Mammary epithelial cell (primary cell): ENCODE measurements at places on chromosomes 2 and 18.

DNA sequence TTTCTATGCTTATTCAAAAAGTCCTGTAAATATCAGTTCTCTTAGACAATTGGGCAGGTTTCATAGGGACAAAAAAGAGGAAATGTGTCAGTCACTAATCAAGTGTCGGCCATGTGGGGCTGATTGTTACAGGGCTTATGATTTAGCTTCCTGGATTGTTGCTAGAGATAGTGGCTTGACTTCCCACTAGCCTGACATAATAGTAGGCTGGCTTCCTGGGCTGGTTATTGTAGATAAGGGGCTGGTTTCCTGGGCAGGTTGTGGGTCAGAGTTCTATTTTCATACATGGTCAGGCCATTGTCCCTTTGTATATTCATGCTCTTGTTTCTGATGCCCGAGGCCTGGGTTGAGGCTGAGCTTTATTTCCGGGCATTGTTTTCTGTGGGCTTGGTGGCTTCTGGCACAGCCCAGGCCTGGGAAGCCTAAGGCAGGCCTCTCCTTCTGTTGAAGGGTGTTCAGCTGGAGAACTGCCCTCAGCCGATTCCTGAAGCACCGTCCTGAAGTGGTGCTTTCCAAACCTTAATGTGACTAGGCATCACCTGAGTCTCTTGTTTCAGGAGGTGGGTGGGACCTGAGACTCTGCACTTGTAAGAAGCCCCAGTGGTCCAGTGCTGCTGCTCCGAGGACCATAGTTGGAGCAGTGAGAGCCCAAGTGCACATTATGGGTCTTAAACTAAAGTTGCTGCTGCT lies 37.0 kb downstream of the CD8B2 start:
- no peak for DNase-seq

DNA sequence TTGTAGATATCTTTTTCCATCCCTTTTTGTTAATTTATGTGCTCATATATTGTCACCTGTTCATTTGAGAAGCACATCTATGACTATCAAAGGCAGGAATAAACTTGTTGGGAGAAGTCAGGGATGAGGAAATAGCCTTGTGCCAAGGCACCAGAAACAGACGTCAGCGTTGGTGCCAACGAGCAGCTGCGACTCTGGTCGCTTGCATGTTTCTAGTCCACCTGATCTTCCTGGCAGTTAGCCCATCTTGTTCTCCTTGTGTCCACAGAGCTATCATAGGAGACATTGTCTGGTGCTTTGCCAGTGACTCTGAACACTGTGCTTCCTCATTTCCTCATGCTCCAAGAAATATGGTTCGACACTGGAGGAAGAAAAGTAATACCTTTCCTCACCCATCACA lies 374.4 kb downstream of the PTPRM start:
- peak; percentile 80 for DNase-seq

GRCh38 chr18:9753846-9754245 lies 45.7 kb downstream of the RAB31 start:
- DNase-seq, result peak; percentile 46

DNA sequence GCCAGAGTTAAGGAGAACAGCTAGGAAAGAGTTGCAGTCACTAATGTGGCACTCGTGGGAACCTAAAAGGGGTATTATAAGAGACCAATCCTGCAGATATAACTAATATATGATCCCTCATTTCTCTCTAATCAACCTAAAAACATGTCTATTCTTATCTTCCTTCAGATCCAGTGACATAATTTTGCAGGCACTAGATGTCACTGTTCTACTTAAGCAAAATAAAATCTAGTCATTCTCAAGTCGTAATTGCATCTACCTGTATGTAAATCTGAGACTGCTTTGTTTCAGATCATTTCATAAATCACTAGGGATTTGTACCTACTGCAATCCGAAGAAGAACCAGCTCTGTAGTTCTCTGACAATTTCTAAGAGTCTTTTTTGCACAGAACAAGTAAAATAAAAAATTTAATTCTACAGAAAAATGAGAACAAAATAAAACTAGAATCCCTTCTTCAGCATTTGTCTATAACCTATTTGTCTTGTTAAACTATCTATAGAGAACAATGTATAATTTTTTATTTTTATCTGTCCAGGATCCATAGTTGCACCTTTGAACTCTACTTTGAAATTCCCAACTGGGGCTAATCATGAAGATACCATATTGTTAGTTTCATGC lies 56.5 kb upstream of the ERBB4 start:
- peak; percentile 46 for DNase-seq

DNA sequence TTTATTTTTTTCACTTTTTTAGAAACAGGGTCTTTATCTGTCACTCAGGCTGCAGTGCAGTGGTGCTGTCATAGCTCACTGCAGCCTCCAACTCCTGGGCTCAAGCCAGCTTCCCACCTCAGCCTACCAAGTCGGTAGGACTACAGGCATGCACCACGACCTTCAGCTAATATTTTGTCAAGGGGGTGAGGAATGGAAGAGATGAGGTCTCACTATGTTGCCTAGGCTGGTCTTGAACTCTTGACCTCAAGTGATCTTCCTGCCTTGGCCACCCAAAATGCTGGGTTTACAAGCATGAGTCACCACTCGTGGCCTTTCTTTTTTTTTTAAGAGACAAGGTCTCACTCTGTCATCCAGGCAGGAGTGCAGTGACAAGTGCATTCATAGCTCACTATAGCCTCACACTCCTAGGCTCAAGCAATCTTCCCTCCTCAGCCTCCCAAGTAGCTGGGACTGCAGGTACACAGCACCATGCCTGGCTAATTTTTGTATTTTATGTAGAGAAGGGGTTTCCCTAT lies 13.4 kb downstream of the PPP1R7 start:
- DNase-seq, result no peak

GRCh38 chr18:31100436-31101182 lies 1.6 kb downstream of the DSC2 start:
- DNase-seq, result peak; percentile 50

DNA sequence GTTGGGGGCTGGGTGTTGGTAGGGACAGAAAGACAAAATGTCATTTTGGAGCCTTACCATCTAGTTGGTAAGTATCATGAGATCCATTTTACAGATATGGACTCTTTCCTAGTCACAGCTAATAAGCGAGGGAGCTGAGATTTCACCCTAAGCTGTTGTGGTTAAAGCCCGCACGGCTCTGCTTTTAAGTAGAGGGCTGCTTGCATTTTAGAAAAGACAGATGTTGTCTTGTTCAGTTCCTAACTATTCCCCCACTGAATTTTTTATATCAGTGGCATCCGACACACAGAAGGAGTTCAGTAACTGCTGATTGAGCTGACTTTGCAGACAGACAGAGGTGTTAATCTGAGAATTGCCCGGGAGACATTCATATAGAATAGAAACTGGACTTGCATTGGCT lies 3.7 kb downstream of the QPCT start:
- DNase-seq, result no peak

DNA sequence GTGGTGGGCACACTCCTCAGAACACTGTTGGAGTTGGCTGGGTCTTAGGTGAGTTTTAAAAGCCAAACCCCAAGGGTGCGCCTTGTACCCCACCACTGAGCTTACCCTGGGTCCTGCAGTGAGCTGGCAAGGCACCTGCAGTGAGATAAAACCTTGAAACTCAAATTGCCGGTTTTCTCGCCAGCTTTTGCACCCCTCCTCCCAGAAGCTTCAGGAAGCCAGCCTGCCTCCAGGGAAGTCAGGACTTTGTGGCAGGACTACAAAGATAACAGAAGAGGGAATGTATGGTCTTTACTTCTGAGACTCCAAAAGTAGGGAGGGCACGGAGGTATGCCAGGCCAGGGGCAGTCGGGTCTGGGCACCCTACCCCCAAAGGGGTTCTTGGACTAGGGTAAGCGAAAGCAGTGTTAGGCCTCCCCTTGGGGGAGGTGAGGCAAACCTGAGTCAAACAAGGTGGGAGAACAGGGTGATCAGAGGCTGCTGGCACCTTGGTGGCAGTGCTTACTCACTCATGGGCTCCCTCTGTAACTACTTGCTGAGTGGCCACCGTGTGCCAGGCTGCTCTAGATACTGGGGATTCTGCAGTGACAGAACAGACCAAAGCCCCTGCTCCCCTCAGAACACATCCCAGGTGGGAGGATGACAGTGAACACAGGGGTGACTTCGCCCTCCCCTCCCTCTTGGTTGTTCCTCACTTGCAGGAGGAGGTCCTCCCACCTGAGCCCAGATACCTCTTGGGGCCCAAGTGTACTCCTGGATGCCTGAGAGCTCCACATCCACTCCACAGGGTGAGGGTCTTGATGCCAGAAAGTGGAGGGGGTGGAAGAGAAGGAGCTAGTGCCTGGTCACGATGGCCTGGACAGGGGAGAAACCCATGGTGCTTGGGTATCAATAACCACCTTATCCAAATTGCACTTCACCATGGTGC lies 69.3 kb upstream of the RGPD5 start:
- DNase-seq, result no peak

- no peak for DNase-seq
Observed at GRCh38 chr2:240437551-240437860, 2.0 kb downstream of the GPC1 start.

- no peak for DNase-seq
Observed at GRCh38 chr2:85601771-85602475, 575 bp downstream of the TMEM150A start.

- DNase-seq, result no peak
Observed at GRCh38 chr2:89850881-89851582, 1159.6 kb downstream of the RPIA start.

GRCh38 chr2:84152462-84152861 lies 306.6 kb downstream of the SUCLG1 start:
- DNase-seq, result peak; percentile 43

- no peak for DNase-seq
Observed at GRCh38 chr2:70709275-70710037, 58.5 kb downstream of the ADD2 start.

- peak; percentile 67 for DNase-seq
Observed at GRCh38 chr18:36441426-36442240, 144.1 kb downstream of the FHOD3 start.

GRCh38 chr2:159010963-159011362 lies 42.5 kb downstream of the TANC1 start:
- peak; percentile 48 for DNase-seq

DNA sequence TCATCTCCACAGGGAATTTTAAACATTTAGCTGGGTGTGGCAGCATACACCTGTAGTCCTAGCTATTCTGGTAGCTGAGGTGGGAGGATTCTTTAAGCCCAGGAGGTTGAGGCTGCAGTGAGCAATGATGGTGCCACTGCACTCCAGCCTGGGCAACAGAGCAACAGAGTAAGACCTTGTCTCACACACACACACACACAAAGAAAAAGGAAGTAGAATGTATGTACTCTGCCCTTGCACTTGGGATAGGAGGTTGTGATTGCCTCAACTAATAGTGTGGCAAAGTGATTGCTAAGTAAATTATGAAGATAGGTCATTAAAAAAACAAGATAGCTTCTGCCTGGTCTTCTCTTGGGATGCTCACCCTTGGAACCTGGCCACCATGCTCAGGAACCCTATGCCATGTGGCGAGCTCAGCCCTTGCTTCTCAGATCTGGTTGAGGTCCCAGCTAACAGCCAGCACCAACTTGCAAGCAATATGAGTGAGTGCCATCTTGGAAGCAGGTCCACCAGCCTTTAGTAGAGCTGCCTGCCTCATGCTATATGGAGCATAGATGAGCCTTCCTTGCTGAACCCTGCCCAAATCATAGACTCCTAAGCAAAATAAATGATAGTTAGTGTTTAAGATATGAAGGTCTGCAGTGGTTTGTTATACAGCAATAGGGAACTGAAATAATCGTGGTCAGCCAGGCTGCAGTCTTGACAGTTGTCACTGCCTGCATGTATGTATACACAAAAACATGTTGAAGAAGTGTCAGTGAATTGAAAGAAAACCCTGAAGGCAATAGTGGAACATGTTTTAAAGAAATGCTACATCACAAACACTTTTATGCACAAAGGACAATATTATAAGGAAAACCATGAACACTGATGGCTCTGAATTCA lies 30.1 kb upstream of the PNO1 start:
- DNase-seq, result no peak

GRCh38 chr18:23196119-23197007 lies 61.1 kb downstream of the CABLES1 start:
- DNase-seq, result no peak

GRCh38 chr2:115163572-115163971 lies 721.1 kb downstream of the DPP10 start:
- no peak for DNase-seq

DNA sequence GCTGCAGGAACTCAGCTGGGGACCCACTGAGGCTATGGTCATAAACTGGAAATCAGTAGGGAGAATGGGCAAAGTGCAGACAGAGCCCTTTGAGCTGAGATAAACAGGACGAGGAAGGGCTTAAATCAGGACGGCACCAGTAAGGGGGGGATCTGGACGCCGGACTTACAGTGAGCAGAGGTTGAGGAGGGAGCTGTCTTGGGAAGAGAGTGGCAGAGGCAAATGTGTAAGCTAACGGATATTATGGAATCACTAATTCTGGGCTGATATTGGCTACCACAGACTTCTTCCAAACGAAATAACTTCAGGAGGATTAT lies 539 bp downstream of the CYP27A1 start:
- no peak for DNase-seq
